ENCODE measurements at places on chromosomes 2 and 18.

DNA sequence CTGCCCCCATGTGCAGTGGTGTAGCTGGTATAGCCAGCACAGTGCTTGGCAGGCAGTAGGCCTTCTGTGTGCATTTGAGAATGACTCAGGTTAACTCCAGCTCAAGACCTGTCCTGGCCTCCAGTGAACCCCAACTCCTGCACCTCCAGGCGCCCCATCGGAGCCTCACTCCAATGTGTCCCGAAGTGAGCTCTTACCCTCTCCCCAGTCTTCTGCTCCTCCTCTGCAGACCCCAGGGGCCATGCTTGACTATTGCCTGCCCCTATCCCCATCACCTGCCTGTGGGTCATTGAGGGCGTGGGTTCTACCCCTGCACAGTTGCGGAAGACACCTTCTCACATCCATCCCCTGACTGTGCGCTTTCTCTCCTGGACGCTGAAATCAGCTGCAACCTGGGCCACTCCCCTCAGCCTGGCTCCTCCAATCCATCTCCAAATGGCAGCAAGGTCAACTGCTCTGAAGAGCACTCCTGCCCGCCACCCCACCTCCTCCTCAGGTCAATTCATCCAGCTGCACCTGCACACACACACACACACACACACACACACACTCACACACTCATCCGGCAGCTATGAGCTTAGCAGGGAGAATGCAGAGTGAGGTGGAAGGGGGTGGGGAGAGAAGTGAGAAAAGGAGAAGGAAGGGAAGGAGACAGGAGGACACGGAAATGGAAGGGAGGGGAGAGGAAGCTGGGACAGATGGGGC is 130.3 kb upstream of the GLI2 start:
- DNase-seq = no peak

- DNase-seq = no peak
These were observed 115.5 kb upstream of the RAB27B start for GRCh38 chr18:54712758-54713157.

DNA sequence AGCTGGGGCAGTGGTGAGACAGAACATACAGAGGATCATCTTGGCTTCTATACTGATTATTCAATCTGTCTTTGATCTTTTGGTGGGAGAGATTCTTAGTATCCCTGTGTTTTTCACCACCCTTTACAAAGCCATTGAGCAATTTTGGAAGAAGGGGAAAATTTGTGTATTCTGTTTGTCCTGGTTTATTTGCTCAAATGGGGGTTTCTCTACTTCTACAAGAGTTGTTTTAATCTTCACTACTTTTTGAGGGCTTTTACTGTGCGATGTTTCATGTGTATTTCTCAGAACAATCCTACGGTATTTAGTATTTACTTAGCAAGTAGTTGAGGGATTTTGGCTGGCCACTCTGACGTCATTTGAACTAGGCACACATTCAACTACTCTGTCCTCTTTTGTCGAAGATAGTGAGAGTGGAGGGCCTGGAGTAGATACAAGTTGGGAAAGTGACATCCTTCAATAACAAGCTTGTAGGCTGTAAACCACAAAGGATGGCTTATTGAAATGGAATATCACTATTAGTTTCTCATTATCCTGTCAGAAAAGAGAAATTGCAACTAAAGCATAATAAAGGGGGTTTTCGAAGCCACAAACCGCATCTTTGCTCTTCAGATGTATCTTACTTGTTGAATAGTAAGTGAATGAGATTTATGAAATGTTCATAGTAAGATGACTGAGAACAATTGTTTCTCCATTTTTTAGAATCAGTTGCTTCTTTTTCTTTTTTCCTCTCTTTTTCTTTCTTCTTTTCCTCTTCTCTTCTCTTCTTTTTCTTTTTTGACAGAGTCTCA is 24.8 kb downstream of the FMNL2 start:
- DNase-seq = no peak

GRCh38 chr2:231664727-231665126 is 43.6 kb upstream of the PTMA start:
- no peak for DNase-seq

GRCh38 chr18:61697306-61697909 is 195.4 kb downstream of the RNF152 start:
- no peak for DNase-seq

GRCh38 chr2:36618381-36618780 is 20.4 kb upstream of the FEZ2 start:
- no peak for DNase-seq

GRCh38 chr2:234593636-234594035 is 96.8 kb upstream of the ARL4C start:
- DNase-seq = no peak

- DNase-seq = no peak
These were observed 28.2 kb upstream of the ZC3H15 start for GRCh38 chr2:186457908-186458307.

- no peak for DNase-seq
These were observed 909 bp downstream of the TGFA start for GRCh38 chr2:70552501-70553333.

- DNase-seq = no peak
These were observed 51.5 kb downstream of the EIPR1 start for GRCh38 chr2:3326182-3326537.

DNA sequence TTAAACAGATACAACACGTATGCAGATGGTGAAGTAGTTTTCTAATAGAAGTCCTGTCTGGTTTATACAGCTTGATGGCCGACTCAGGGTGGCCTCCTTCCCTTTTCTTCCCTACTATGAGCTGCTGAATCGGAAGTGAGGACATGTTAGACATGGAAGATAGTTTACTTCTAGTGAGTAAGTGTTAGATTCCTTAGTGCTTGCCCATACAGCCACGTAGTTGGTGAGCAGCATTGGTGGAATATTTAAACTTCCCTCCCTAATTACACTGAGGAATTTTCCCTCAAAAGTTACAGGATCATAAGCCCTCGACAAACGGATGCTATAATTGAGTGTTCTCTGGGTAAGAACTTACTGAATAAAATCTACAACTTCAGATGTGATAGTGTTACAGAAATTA is 52.1 kb downstream of the RHBDD1 start:
- no peak for DNase-seq

GRCh38 chr2:56077359-56077915 is 106.4 kb upstream of the CCDC85A start:
- DNase-seq = no peak

GRCh38 chr18:39799006-39799405 is 2156.0 kb upstream of the PIK3C3 start:
- DNase-seq = no peak
